ENCODE measurements at places on chromosomes 4 and X.

GRCh38 chr4:5040856-5041620 lies 10.2 kb upstream of the STK32B start:
- no peak for DNase-seq

- no peak for DNase-seq
Observed at GRCh38 chrX:10130354-10130753, 26.4 kb upstream of the CLCN4 start.

- no peak for DNase-seq
Observed at GRCh38 chr4:15657366-15657765, 2.2 kb upstream of the FBXL5 start.

DNA sequence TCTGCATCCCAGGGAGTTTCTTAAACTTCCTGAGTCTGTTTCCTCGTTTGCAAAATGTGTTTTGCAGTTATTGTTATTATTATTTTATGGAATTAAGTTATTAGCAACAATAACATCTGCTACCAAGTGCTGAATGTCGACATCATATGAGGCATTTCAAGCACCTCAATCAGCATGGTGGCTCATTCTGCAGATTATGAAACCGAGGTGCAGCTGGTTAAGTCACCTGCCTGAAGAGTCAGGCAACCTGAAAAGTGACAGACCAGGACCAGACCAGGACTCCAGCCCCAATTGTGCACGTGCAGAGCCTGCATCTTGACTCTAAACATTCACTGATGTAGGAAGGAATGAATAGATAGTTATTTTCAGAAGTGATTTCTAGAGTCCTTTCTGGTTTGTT lies 99.8 kb downstream of the AFAP1 start:
- DNase-seq: no peak

- peak; percentile 5 for DNase-seq
Observed at GRCh38 chrX:103586314-103586646, 965 bp downstream of the TCEAL4 start.

DNA sequence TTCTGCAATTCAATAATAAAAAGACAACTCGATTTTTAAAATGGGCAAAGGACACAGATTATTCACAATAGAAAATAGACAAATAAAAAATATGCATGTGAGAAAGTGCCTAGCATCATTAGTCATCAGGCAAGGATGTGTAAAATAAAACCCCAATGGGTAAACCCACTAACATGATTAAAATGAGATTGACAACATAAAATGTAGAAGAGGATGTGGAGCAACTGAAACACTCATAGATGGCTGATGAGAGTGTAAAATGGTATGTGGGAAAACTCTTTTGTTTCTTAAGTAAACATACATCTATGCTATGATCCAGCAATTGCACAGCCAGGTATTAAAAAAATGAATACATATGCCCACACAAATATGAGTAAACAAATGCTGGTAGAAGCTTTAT lies 177.6 kb downstream of the IQCM start:
- DNase-seq: no peak

DNA sequence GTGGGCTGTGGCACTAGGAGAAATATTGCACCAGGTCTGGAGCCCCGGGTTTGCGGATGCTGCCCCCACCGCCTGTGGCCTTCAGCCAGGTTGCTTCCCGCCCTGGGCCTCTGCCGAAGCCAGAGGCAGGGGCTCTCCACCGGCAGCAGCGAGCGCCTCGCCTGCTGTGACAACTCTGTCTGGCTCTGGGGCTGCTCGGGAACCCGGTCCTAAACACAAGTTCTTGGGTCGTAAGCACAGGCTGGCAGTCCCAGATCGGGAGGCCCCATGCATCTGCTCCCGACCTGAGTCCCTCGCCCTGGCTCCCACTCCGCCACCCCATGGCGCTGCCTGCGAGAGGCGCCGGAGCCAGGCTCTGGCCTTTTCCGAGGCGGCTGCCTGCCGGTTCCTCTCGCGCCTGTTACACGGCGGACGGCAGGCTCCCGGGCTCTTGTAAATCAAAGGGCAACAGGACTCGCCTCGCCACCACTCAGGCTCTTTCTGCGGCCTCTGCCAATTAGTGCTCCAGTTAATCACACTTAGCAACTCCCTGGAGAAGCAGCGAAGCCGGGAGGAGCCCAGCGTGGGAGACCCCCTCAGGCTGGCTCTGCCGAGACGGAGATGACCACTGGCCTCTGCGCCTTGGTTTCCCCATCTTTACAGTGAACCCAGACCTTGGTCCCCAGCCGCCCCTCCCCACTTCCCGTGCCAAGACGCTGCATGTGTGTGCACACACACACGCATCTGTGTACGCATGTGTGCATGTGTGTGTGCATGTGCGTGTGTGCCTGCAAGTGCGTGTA lies 109.2 kb downstream of the DCTD start:
- no peak for DNase-seq

DNA sequence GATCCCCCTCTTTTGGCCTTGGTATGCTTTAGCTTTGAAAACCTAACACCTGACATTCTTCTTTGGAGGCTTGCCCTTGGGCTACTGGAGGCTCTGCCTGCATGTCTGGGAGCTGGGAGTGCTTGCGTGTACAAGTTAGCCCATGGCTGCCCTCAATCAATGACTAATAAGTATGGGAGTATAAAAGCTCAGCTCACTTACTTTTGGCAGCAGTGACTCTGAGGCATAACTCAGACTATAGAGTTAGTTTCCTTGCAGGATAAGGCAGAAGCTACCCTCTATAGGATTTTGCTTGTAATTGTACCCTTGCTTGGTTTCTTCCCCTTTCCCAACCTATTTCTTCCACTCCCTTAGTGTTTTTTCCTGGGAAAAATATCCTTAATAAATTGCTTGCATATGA lies 247.9 kb downstream of the PPP1R2C start:
- DNase-seq: no peak

GRCh38 chr4:75858721-75859120 lies 43.5 kb downstream of the PPEF2 start:
- no peak for DNase-seq

DNA sequence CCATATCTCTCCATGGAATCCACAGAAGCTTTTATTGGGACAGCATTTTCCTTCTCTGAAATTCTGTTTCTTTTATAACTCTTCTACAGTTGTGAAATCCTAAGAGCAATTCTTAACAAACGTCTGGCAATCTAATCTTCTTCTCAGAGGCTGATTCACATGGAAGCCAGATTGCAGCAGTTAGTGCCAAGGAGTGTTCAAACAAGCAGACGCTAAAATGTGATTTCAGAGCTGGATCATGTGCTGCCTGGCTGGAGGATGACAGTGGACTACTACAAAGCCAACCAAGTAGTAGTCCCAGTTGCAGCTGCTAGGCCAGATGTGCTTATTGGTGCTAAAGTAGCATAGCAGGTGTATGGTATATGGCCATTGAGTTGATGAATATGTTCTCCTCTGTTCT lies 27.7 kb upstream of the GLRB start:
- DNase-seq: no peak

GRCh38 chr4:23822181-23822580 lies 67.7 kb downstream of the PPARGC1A start:
- DNase-seq: no peak

Data from amygdala (tissue), 56 donors.